Dermis blood vessel endothelial cell (primary cell): ENCODE measurements at places on chromosomes 1 and 21. TPM values are rescaled to one million over a fixed set of nuclear protein-coding genes. Genes with fewer than 3 reads are reported as not detected.

Gene RAB42
- total RNA-seq: 2.5 and 8.8 TPM in 2 replicates

Gene CZIB
- 47.1 TPM in 2 replicates for total RNA-seq

Gene LRRN2
- 0.05 and 0.17 TPM in 2 replicates for total RNA-seq

Gene PGLYRP4
- not detected in 2 replicates for total RNA-seq

Gene RPTN
- total RNA-seq: not detected in 2 replicates

Gene WDR3
- 25.5 and 29.9 TPM in 2 replicates for total RNA-seq
